BE2C (cell line): ENCODE measurements at places on chromosomes 6 and 20.

DNA sequence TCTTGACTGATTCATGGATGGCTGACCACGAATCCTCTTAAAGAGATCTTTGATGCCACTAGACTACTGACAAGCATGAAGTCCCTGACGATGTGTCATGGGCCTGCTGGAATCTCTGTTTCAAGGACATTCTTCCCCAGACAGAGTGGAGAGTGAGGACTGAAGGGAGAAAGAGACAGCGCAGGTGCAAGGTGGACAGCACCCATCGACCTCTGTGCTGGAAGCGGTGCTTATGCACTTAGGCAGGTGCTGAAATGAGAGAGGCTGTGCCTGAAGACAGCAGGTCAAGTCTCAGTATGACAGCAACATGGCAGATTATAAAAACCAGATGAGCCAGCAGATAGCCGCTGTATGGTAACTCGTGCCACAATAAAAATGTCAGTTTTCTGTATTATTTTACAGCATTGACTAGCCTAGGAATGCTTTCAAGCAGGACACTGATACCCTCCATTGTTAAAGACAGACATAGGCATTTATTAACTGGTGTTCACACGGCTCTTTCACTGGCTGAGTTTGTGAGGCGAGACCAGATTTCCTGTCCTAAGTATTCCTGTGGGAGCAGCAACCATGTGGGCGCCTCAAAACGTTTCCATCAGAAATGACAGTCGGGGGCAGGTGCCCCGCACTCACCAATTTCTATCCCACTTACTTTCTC, 47.5 kb downstream of the FOXC1 start:
- DNase-seq, result peak; percentile 28

- no peak for DNase-seq
These were observed 55.0 kb downstream of the DAAM2 start for GRCh38 chr6:39847221-39847620.

GRCh38 chr20:48684501-48685041, 143.2 kb downstream of the PREX1 start:
- no peak for DNase-seq

GRCh38 chr20:4135385-4136077, 120.2 kb upstream of the RNF24 start:
- no peak for DNase-seq

DNA sequence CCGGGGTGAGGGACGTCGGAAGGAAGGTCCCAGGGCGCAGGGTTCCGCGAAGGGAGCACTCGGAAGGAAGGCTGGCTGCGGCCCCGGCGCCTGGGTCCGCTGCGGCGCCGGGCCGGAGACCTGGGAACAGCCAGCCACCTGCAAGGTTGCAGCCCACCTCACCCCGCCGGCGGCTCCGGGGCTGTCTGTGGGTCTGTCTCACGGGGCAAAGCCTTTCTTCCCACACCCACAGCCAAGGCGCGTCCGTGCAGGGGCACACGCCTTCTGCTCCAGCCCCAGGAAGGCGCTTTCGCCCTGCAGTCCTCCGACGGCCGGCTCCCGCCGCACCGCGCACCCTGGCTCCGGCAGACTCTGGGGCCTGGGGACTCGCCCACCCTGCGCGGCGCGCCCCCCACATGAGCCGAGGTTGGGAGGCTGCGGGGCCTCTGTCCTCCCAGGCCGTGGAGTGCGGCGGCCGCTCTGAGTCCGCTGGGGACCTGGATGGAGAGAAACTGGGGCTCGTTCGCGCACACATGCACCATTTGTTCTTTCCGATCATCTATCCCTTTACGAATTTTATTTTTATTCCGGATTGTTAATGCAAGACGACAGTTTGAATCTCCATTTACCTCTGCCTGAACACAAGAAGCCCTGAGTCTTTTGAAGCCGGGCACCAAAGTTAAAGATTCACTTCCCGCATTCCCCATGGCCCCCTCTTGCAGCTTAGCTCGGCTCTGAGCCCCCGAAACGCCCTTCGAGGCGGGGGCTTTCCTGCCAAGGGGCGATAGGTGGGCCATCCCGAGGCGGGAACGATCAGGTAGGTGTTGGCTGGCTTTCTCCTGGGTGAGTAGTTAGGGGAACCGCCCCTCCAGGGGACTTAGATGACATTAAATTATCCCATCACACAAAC, 4.5 kb upstream of the FOXC1 start:
- no peak for DNase-seq

DNA sequence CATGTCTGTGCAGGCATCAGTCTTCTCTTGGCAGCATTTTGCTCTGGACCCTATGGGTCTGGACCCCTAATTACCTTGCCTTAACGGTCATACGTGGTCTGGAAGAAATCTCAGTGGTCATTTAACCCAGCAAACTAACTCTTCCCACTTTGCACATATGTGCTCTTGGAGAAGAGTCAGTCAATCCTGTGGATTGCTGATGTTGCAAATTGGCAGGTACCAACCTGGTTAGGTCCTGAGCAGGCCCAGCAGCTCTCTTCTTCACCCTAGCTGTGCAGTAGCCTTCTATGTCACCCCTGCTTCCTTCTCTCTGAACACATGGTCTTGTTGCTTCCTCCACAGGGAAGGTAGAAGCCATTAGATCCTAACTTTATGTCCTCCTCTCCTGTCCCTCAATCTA, 1.6 kb downstream of the CEP43 start:
- DNase-seq, result no peak
